NCI-H1105 (cell line): ENCODE measurements at places on chromosomes 1 and 21.

GRCh38 chr1:25068829-25069228, 138.8 kb upstream of the RUNX3 start:
- no peak for DNase-seq

DNA sequence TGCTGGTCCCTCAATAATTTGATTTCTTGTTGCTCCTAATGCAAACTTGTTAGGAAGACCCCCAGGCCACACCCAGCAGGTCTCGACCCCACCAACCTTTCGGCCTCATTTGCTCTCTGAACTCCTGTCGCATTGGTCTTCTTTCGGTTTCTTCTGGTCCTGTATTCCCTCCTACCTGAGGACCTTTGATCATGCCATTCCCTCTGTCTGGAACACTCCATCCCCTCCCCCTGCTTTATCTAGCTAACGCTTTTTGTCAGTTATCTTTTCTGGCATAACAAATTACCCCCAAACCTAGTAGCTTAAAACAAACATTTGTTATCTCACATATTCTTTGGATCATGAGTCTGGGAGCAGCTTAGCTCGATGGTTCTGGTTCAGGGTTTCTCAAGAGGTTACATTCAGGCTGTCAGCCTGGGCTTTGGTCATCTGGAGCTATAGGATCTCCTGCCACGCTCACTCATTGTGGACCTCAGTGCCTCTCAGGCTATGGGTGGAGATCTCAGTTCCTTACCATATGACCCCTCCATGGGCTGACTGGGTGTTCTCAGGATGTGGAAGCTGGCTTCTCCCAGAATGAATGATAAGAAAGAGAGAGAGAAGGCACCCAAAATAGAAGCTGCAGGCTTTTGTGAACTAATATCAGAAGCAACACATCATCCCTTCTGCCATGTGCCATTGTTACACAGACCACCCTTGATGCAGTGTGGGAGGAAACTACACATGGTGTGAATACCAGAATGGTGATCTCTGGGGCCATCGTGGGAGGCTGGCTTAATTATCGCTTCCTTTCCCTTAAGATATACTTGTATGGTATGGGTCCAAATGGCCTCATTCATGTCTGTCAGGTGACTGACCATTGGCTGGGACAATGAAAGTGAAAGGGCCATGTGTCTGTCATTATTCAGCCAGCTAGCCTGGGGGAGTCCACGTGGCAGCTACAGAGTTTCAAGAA, 29.1 kb upstream of the BCAR3 start:
- no peak for DNase-seq

- peak; percentile 31 for DNase-seq
Observed at GRCh38 chr21:24514081-24514733, 1093.1 kb downstream of the MRPL39 start.

DNA sequence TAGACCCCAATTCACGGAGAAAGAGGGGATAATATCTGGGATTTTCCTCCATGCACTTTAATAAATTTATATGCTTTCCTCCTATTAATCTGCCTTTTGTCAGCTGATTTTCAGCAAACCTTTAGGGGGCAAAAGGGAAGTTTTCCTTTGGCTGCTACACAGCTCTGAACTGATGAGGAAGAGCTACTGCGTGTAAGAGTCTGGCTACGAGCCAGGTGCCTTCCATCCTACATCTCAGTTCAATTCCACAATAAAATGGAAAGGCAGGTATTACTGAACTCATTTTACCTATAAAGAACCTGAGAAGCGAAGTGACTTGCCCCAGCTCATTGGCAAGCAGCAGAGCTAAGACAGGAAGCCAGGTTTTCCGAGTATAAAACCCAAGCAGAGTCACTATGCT, 28.3 kb upstream of the ZNF326 start:
- no peak for DNase-seq

GRCh38 chr1:232596666-232597303, 33.1 kb downstream of the SIPA1L2 start:
- DNase-seq, result no peak

DNA sequence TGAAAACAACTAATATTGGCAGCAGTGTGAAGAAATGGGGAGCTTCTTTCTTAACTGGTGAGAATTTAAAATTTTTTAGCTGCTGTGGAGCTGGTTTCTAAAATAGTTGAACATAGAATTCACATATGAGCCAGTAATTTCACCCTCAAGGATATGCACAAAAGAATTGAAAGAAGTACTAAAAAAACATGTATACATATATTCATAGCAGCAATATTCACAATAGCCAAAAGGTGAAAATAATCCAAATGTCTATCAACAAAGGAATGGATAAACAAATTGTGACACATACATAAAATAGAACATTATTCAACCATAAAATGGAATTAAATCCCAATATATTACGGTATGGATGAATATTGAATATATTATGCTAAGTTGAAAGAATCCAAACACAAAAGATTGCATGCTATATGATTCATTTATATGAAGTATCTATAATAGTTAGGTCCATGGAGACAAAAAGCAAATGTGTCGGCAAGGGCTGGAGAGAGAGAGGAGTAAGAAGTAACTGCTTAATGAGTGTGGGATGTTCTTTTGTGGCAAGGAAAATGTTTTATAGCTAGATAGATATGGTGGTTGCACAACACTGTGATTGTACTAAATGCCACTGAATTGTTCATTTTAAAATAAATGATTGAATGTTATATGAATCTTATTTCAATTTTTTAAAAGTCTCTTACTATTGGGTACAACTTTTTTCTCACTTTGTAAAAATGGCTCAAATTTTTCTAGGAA, 14.8 kb upstream of the COL11A1 start:
- no peak for DNase-seq

DNA sequence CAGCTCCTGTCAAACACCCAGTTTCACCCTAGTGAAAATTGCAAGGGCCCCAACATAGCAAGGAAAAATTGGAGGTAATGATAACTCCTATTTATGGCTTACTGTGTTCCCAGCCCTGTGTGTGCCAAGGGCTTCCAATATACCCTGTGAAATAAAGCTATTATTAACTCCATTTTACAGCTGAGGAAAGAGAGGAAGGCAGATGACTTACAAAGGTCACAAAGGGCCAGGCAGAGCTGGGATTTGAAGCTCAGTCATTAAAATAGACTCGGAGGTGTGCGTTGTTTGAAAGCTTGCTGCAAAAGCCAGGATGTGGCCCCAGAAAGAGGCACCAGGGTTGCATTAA, 20.2 kb upstream of the SDC3 start:
- DNase-seq, result no peak

GRCh38 chr21:29403301-29403700, 104.6 kb downstream of the BACH1 start:
- no peak for DNase-seq

GRCh38 chr1:155897746-155898145, 13.4 kb downstream of the RIT1 start:
- DNase-seq, result no peak

- no peak for DNase-seq
Observed at GRCh38 chr1:110213143-110213540, 3.0 kb downstream of the KCNC4 start.

- no peak for DNase-seq
Observed at GRCh38 chr21:29075706-29076466, 2.4 kb upstream of the CCT8 start.

DNA sequence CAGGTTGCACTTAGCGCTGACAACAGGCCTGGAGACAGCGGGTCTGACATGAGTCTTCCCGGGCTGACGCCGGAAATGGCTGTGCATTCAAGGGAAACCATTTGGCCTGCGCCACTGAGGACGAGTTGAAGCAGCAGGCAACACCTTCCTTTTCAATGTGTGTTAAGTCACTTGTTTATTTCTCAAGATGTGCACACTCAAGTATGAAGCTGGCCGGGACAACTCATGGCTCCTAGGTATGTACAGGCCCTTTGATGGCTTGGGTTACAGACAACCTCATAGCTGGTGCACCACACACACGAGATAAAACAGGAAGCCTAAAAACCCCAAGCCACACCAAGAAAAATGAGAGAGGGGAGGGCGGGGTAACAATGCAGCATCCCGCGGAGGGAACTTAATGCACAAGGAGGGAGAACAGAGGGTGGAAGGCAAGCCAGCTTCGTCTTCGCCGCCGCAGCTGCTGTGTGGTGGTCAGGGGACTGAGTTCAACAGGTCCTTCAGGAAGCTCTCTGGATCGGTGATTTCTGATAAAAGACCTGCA, 118.0 kb upstream of the IFFO2 start:
- no peak for DNase-seq

- DNase-seq, result no peak
Observed at GRCh38 chr21:41406340-41406739, 19.7 kb upstream of the MX1 start.

DNA sequence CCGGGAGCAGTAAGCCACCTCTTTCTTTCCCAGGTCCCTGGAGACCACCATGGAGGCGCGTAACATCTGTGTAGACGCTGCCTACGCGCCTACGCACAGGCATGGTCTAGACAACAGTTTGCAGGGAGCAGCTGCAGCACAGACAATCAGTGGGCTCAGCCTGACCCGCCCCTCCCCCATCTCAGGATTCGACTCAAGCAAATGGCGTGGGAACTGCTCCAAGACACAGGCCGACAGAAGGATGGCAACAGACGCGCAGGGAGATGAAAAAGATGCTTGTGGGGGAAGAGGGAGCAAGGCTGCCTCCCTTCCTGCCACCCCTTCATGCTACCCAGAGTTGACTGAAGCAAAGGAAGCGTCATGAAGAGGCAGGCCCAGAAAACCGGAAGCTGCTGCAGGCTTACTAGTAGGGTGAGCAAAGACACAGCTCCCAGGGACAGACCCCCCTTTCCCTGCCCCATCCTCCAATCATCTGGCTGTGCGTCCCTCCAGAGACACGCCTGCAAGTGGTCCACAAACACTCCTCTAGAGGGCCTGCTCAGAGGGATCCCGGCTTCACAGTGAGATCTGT, 19.5 kb downstream of the STK40 start:
- no peak for DNase-seq

GRCh38 chr1:229629261-229629660, 3.2 kb downstream of the URB2 start:
- no peak for DNase-seq

- no peak for DNase-seq
Observed at GRCh38 chr1:204296431-204296988, 63.2 kb downstream of the PLEKHA6 start.

- DNase-seq, result no peak
Observed at GRCh38 chr1:204684571-204685235, 835 bp downstream of the LRRN2 start.

GRCh38 chr1:233237647-233238046, 57.9 kb downstream of the PCNX2 start:
- DNase-seq, result no peak

DNA sequence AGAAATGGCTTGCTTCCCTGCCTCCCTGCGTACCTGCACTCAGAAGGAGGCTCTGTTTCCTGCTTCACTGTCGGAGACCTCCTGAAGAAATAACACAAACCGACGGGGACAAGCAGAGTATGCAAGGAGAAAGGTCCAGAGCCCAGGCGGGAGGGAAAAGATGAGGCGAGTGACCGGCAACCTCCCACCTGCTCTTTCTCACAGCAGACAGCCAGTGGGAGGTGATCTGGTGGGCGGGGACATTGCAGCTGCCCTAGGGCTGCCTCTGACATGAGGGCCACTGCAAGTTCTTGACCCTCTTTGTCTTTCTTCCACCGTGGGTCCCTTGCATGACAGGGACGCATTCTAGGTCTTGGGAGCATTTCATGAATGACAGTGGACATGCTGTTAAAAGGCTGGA, 368.2 kb downstream of the CAMTA1 start:
- DNase-seq, result no peak

DNA sequence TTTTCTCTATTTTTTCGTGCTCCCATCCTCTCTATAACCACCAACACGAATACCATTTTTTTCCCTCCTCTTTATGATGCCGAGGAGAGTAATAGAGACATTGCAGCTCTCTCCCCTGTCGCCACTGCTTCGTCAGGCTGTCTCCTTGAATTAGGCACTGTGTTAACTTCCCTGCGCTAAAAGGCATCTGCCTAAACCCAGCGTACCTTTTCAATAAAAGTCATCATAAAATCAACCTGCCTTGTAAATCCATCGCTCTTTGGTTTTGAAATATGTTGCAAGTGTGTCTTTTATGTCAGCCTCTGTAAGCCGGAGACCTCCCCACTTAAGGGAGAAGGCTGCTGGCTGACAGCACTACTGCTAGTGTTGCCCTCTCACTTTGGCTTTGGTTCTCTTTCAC, 8.7 kb downstream of the RNF220 start:
- DNase-seq, result no peak

- DNase-seq, result no peak
Observed at GRCh38 chr1:223524930-223525451, 131.8 kb downstream of the CCDC185 start.

- DNase-seq, result no peak
Observed at GRCh38 chr1:51506537-51506936, 12.5 kb downstream of the EPS15 start.

DNA sequence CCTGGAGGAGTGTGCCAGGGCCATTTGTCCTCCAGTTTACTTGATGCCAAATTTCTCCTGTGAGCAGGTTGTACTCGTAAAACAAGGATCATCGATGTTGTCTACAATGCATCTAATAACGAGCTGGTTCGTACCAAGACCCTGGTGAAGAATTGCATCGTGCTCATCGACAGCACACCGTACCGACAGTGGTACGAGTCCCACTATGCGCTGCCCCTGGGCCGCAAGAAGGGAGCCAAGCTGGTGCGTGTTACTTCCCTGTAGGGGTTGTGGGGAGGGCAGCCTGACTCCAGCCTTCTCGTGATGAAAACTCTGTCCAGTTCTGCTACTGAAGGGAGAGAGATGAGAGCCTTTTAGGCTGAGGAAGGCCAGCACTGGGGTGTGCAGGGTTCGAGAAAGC, 2.2 kb downstream of the RPS8 start:
- no peak for DNase-seq

DNA sequence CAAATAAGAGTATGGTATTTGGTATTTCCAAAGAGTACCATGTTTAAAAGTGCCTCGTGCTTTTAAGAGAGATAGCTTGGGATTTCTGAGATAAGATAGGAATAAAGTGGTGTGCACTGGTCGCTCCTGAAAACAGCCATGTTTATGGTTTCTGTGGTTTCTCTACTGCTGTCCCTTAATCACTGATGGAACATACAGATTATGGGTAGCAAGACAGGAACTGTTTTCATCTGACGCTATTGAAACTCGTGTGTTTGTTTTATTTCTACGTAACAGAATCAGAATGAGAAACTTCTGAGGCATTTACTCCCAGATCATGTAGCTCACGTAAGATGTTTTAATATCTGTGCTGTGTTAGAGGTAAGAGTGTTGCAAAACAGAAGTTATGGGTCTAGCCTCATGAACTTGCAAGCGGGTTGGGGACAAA, 126.0 kb downstream of the KIAA0319L start:
- no peak for DNase-seq

DNA sequence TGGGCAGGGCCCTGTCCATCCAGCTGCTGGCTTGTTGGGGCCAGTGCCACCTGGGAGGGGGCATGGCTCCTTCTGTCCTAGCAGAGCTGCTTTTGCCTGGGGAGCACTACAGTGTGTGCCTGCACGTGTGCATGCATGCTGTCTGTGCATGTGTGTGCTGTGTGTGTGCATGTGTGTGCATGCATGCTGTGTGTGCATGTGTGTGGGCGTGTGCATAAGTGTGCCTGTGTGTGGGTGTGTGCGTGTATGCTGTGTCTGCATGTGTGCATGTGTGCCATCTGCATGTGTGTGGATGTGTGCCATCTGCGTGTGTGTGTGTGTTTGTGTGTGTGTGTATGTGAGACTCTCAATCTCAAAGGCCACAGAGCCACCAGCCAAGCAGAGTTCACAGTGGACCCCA, 8.3 kb upstream of the PRKCZ start:
- DNase-seq, result no peak

- DNase-seq, result no peak
Observed at GRCh38 chr1:156828400-156829124, 11.9 kb upstream of the SH2D2A start.

- DNase-seq, result no peak
Observed at GRCh38 chr1:178308438-178308837, 188.3 kb downstream of the CLEC20A start.

GRCh38 chr21:34524646-34525601, 12.9 kb upstream of the KCNE1 start:
- no peak for DNase-seq
